ENCODE measurements at places on chromosomes 16 and 17. TPM values are rescaled to one million over a fixed set of nuclear protein-coding genes. Genes with fewer than 3 reads are reported as not detected.

The SDR42E2 gene
- not detected for total RNA-seq

The PRKCA gene
- 15.0 TPM for total RNA-seq

The PRAC1 gene
- total RNA-seq = not detected

The CHRNE gene
- 5.5 TPM for total RNA-seq

The FBXL16 gene
- total RNA-seq = 1.5 TPM

DNA sequence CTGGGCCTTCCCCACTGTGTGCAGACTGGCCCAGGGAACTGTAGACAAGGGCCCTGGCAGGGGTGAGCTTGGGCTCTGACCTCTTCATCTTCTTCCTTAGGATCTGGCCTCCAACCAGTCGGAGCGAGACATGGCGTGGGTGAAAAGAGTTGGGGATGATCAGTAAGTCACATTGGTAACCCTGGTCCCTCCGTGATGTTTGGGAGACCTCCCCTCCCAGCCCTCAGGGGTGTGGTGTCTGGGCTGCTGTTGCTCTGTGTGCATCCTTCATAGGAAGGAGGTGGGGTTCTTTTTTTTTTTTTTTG, 5.5 kb downstream of the TBKBP1 start:
- DNase-seq = no peak

DNA sequence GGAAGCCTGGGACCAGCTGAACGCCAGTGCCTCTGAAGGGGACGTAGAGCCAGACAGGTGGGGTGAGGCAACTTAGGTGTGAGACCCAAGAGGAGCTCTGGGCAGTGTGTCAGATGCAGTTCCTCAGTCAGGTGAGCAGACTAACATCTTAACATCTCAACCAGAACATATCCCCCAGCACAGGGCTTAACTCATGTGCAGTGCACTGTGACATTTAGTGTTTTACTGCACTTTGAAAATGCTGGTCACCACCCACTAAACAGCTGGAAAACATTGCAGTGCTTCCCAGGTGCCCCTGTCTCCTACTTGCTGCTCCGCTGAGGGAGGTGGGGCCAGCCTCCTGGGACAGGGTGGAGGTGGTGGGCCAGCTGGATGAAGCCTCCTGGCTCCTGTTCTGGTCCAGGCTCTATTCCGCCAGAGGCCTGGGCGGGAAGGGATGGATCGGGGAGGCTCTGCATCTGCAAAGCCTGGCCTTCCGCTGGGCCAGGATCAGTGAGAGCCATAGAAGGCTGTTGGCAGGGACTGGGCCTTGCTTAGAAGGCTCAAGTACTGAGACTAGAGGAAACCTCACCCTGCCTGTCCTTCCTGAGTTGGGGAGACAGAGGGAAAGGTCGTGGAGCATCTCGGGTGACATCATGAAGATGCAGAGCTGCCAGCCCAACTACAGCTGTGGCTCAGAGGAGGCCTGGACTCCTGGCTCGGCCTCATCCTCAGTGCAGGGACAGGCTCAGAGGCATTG, 7.9 kb upstream of the MRC2 start:
- no peak for DNase-seq

- DNase-seq = no peak
These were observed 1.5 kb downstream of the ZNF319 start for GRCh38 chr16:57998992-57999365.

GRCh38 chr16:77434530-77435271, at the start of gene ADAMTS18:
ADAMTS18 (minus strand) TSS chr16:77435034; CDS start chr16:77434695, 339 bp downstream.
- DNase-seq = no peak

DNA sequence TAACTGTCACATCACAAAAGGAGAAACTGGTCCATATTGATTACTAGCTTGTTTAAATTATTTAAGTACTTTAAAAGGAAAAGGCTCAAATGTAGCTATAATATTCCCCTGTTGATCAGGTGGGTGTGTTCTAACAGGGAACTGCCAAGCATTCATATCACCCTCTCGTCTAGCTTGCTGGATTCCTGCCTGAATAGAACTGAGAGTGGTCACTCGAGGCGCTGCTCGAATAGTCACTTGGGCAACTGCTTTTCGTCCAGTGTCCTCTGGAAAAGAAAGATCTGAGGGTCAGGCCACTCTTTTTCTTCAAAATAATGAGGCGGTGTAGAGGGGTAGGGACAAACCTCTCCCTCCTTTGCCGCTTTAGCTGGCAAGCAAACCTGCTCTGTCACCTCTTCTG, 36.4 kb upstream of the USP22 start:
- no peak for DNase-seq

DNA sequence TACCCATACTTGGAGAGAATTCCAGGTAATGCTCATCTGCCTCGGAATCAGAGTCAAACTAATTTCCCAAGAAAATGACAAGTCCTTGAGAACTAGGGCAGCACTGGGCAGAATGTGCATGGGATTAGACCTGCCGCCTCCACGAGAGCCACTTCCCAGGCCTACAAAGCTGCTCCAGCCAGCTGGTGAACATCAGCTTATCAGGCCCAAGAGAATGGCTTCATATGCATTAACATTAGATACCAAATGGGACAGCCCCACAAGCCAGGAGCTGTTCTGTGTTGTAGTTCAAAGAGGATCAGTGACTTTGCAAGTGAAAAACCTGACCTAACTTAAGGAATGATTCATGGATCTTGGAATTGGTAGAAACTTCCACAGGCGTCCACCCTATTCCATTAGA, 203.3 kb downstream of the CYLD start:
- DNase-seq = no peak

- no peak for DNase-seq
These were observed 648.9 kb downstream of the WWOX start for GRCh38 chr16:78748220-78748929.

DNA sequence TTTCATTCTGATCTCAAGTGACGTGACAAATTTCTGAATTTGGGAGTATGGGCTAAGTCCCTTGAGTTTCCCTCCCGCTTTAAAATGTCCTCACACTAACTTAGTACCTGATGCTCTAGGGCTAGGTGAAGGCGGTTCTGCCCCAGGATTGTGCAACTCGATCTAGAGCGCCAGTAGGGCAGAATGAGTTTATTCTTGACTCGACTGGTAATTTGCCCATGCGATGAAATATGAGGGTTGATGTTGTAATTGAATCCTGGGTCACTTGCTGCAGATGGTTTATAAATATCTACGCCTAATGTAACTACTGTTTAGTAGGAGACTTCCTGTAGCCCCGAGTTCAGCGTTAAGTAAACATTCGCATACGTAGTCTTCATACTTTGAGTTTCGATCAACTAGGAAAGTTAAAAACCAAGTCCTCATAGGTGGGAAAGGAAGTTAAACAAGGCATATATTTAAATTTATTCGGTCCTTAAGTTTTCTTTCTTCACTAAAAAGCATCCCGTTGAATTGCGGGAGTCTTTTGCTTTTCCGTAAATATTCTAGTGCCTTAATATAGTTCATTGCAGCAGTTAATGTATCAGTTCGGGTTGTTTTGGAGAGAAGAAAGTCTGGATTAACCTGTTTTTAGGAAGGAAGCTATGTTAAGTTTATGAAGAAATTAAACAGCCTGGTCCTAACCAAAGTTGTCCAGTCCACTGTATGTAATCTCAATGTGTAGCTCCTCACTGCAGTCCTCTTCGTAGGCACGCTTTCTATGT, 1.6 kb downstream of the CTCF start:
- DNase-seq = no peak

Data from cardiac septum (tissue), 1 donor.